ENCODE measurements at places on chromosomes 1 and 21. TPM values are rescaled to one million over a fixed set of nuclear protein-coding genes. Genes with fewer than 3 reads are reported as not detected.

The UQCRHL gene
- 0.89 TPM for total RNA-seq

The SGIP1 gene
- total RNA-seq = 4.9 TPM

The C1orf226 gene
- 0.50 TPM for total RNA-seq

The OR2L5 gene
- not detected for total RNA-seq

The TDRD5 gene
- not detected for total RNA-seq

The KIF26B gene
- 0.59 TPM for total RNA-seq

The CSMD2 gene
- under 0.01 TPM for total RNA-seq

The PCP4 gene
- not detected for total RNA-seq

The PTCH2 gene
- total RNA-seq = under 0.01 TPM

The NR1I3 gene
- total RNA-seq = not detected

The AKR7A3 gene
- total RNA-seq = 0.59 TPM

The TMEM269 gene
- under 0.01 TPM for total RNA-seq

The PYCR2 gene
- total RNA-seq = 48.6 TPM

The BNIPL gene
- 0.17 TPM for total RNA-seq

The DEPDC1 gene
- total RNA-seq = 27.2 TPM

The MTARC2 gene
- 5.0 TPM for total RNA-seq

The MRPS21 gene
- 74.6 TPM for total RNA-seq

Measured in bronchus fibroblast of lung (primary cell).